ENCODE measurements at places on chromosomes 16 and 17.

DNA sequence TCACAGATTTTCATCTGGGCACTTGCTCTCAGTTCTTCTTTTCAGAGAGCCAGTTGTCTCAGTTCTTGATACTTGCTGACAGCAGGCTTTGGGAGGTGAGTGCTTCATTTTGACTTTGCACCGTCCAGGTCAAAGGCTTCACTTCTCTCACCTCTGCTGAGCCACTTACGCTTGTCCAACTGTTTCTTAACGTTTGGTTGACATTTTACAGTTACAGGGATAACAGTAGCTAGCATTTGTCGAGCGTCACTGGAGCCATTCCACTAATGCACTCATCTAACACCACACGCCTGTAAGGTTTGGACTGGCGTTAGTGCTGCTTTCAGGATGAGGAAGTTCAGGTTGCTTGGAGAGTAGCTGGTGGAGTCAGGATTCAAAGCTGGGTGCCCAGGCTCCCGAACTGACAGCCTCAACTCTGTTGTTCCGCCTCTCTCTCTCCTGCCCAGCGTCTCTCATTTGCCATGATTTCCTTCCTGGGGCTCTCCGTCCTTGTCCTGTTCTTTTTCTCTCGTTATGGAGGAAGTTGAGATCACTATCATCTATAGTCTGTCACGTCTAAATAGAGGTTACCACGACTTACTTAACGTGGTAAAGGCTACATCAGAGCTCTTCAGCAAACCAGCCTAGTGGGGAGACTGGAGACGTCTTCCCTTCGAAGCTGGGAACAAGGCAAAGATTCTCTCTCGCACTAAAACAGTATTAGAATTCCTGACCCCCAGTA, 220.8 kb downstream of the RPTOR start:
- no peak for DNase-seq

DNA sequence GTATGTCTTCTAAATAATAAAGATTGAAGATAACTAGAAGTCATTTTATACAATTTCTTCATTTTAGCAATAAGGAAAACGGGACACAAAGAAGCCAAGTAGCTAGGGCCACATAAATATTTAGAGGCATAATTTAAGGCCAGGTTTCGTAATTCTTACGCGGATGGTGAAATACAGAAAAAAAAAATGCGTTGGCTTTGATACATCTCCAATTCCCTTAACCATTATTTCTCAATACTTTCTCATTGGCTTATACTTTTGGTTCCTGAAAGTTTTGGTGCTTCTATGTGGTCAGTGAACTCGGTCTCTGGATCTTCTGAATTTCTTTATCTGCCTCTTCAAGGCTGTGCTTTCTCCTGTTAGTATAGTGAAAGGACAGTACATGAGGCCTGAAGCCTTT, 888.1 kb downstream of the KCNJ2 start:
- no peak for DNase-seq

DNA sequence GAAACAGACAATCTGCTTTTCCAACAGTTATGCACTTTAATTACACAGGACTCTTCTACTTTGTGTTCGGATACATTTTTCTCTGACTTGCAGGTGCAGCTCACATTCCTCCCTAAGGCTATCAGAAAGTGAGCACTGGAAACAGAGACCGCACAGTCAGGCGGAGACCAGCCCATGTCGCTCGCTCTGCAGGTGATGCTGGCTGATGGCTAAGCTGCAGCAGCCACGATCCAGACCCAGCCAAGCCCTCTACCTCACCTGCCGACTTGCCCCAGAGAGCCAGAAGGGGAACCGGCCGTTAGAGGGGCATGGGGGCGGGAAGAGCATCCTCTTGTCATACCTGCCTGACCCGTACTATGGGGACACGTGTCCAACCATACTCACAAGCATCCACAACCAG, 33.8 kb downstream of the MAP1LC3B start:
- no peak for DNase-seq

DNA sequence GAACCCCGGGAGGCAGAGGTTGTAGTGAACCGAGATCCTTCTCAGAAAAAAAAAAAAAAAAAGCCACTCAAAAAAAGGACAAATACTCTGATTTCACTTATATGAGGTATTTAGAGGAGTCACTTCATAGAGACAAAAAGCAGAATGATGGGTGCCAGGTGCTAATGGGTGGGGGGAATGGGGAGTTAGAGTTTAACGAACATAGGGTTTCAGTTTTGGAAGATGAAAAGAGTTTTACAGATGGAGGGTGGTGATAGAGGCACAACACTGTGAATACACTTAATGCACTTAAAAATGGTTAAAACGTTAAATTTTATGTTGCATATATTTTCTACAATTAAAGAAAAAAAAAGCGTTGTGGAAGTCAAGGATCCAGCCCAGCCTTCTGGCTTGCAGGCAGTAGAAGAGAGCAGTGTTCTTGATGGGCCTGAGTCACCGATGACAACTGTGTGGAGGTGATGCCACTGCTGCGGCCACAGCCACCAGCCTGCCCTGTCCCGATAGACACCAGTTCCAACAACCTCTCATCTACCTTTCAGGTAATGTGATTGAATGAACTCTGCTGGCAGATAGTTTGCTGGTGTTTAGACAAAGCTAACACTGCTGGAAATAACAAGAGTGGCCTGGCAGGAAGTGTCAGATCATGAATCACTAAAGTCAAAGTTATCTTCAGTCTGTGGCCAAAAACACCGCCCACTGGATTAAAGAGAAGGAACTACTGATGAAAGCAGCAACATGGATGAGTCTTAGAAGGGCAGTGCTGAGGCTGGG, 49.9 kb upstream of the COX10 start:
- DNase-seq, result no peak

- no peak for DNase-seq
Measured at GRCh38 chr17:70314096-70314495, 144.8 kb downstream of the KCNJ2 start.

GRCh38 chr17:42404326-42405055, 16.2 kb upstream of the STAT3 start:
- no peak for DNase-seq

- DNase-seq, result no peak
Measured at GRCh38 chr16:50354629-50355456, 13.9 kb downstream of the BRD7 start.

GRCh38 chr16:79740252-79740651, 139.7 kb upstream of the MAF start:
- DNase-seq, result no peak

GRCh38 chr16:49726155-49726554, 129.8 kb downstream of the ZNF423 start:
- no peak for DNase-seq

- DNase-seq, result no peak
Measured at GRCh38 chr16:50371936-50372595, 3.3 kb upstream of the BRD7 start.

GRCh38 chr17:78958641-78959127, 21.0 kb downstream of the LGALS3BP start:
- no peak for DNase-seq

DNA sequence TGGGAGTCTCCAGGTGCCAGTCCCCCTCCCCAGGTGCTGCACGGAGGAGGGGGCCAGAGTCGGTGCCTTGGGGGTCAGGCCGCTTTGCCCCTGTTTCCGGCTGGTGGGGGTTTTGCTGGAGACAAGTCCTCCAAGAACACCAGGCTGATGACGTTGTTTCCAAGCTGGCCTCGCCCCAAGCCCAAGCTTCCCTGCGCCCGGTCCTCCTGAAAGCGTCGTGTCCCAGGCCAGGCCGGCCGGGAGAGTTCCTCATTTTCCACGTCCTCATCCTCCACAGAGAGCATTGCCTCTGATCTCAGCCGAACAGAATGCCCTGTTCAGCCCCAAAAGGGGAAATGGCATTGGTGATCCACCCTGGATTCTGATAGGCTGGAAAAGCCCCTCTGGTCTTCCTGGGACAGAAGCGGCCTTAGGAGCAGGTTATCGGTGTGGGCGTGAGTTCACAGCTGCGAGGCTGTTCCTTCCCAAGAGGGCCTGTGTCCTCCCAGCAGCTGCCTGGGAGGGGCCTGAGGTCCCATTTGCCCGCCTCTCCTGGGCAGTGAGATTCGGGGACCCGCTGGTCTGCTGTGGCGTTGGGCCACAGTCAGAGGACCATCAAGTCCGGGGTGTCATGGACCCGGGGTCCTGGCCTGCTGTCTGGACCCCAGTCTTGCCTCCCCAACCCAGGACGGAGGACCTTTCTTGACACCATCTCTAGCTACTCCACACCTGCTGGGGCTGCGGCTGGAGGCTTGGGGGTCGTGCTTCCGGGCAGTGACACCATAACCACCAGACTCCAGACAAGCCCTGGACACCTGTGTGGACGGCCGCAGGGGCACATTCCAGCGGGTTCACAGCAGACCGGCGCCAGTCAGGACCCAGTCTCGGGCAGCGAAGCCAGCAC, 7.1 kb downstream of the SOX8 start:
- DNase-seq, result no peak

- DNase-seq, result peak; percentile 56
Measured at GRCh38 chr17:8997994-8998628, 23.2 kb upstream of the NTN1 start.

GRCh38 chr16:48317026-48317425, 68.2 kb downstream of the SIAH1 start:
- DNase-seq, result no peak

GRCh38 chr17:4003131-4003500, 38.9 kb upstream of the ATP2A3 start:
- no peak for DNase-seq

DNA sequence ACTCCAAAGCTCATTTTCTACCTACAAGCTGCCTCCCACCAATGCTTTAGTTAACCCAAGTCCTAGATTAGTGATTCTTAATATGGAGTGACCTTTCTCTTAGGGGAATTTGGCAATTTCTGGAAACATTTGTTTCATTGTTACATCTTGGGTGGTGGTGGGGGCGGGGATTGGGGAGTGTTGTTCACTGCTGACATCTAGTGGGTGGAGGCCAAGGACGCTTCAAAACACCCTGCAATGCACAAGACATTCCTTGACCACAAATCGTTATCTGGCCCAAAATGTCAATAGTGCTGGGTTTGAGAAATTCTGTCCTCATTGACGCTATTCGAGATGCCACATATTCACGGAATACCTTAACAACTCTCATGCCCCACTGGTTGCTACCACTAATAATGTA, 282.9 kb downstream of the RBFOX1 start:
- no peak for DNase-seq

DNA sequence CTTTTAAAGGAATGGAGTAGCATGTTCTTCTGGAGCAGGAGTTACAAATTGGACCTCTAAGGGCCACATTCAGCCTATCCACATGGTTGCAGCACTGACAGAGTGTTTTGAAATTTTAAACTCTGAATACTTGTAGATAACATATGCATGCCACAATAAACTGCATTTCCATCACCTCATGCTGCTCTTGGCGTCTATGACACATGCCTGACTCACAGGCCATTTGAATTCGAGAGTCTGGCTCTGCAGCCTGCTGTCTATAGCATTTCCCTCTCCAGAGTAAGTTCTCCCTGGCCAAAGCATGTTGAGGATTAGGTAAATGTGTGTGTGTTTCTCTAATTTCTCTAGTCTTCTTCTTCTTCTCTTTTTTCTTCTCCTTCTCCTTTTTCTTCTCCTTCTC, 28.7 kb upstream of the MYOCD start:
- DNase-seq, result no peak

DNA sequence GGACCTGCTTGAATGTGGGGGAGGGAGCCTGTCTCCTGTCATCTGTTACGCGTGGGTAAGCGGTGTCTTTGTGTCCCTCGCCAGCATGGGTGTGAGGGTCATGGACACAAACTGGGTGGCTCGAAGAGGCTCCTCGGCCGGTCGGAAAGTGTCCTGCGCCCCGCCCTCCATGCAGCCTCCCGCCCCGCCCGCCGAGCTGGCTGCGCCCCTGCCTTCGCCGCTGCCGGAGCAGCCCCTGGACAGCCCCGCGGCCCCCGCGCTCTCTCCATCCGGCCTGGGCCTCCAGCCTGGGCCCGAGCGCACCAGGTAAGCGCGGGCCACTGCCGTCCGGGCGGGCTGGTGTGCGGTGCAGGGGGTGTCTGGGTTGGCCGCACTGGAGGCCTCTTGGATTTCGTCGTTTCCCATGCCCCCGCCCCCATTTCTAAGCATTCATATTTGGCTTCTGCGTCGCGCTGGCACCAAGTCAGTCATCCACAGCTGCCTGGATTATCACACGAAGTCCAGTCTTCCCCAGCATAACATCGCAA, 43.8 kb downstream of the ELAC2 start:
- no peak for DNase-seq

DNA sequence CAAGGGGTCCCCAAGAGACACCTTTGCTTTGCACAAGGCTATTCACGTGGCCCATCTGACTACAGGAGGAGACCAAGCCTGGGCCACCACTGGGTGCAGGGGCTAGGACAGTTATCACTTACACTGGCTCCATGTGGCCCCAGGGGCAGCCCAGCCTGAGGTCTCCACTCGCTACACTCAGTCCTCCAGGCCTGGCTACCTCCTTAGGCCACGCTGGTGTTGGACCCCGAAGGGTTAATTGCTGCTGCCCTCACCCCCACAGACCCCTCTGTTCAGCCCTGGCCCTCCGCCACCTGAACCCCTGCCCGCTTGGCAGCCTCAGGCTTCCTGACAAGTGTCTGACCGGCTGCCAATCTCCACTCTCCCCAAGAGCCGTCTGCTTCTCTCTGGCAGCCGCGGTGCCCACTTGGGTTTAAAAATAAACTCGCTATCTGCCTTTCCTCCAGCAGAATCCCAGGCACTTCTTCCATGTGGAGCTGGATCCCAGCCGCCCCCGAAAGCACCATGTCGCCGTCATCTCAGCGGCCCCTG, 27.8 kb downstream of the ADAM11 start:
- DNase-seq, result no peak

DNA sequence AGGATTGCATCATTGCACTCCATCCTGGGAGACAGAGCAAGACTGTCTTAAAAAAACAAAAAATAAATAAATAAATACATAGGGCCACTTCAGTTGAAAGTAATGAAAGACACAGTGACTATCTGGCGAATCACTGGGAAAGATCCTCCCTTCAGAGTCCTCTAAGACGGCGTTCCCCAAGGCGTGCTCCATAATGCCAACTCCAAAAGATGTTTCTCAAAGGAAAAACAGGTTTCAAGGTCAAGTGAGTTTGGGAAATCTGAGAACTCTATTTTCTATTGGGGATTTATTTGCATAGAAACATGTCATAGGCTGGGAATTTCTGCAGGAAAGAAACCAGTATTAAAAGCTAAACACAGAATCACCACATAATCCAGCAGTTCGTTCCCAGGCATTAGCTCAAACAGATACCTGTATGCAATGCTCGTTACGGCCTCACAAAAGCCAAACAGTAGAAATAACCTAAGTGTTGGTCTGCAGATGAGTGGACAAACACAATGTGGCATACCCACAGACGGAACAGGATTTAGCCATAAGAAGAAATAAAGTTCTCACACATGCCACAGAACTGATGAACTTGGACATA, 7.9 kb downstream of the KLHDC4 start:
- DNase-seq, result no peak

GRCh38 chr16:17275076-17276009, 195.4 kb downstream of the XYLT1 start:
- no peak for DNase-seq

- no peak for DNase-seq
Measured at GRCh38 chr17:82915010-82915756, 75.4 kb upstream of the ZNF750 start.

All from T-helper 22 cell (primary cell).